ENCODE measurements at places on chromosomes 5 and 9.
A peak's percentile ranks its signal among the peaks of the same experiment; 100 is the strongest.

- peak; percentile 72 for DNase-seq
Observed at GRCh38 chr9:101458963-101459631, 23.5 kb upstream of the ALDOB start.

DNA sequence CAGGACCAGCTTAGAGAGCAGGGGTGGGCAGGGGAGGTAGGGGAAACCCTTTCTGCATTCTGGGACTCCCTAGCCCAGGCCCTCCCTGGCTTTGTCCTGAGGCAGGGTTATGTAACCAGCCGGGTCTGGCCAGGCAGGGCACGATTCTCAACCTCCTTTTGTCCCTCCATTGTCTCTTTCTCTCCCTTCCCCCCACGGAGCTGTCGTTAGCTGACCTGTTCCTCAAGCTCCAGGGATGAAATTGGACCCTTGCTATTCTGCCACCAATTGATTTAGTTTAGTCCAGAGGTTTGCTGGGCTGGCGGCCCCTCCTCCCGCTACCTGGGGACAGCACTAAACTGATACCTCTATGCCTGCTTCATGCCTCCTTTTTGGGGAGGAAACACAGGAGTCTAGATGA, 9.4 kb upstream of the NDST1 start:
- DNase-seq, result no peak

GRCh38 chr5:149831492-149831891, 101.4 kb downstream of the PPARGC1B start:
- DNase-seq, result peak; percentile 25

DNA sequence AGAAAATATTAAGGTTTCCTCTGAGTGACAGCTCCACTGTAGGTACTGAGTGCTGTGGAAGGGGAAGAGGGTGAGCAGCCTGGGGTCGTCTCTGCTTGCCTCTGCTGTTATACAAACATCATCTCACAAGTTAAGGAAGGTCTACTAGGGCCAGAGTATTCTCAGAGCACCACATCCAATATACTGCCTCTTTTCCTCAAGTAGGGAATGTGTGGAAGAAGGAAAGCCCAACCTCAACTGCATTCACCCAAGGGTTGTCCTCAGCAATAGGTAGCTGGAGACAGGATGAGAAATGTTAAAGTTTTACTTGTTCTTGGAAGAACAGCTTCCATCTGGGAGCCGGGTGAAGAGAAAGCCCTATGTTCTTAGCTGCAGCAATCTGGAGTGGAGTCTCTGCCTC, 1062.3 kb upstream of the CDH10 start:
- DNase-seq, result no peak

GRCh38 chr5:76545184-76545583, 78.0 kb downstream of the F2RL2 start:
- DNase-seq, result no peak

DNA sequence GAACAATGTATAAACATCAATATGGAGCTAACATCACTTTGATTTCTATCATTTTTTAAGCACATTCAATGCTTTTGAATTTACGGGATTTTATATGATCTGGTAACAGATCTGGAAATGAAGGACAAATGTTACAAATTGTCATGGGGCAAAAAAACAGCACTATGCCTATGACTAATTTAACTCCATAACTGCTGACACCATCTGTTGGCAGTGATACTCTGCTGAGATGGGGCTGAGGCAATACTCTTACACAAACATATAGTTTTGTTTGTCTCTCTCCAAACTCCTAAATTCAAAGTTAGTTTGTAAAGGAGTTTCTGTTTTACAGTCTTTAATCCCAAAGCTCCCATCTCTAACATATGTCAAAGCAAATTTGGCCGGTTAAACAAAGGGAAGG, 132.5 kb upstream of the FER start:
- no peak for DNase-seq

DNA sequence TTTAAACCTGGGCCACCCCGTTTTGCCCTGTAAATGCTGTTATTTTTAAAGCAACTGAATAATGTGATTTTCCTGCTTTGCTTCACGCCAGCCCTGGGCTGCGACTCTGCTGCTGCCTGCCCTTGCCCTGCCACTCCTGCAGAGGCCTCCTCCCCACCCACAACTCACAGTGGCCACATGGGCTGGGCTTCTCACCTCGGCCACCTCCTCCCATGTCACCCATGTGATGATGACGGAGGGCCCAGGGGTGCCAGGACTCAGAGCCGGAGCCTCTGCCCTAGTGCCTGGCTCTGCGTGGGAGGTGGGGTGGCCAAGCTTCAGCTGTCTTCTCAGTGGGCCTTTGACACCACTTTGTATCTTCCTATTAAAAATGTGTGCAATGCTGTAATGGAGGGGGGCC, 48.1 kb upstream of the NKD2 start:
- DNase-seq, result peak; percentile 46

DNA sequence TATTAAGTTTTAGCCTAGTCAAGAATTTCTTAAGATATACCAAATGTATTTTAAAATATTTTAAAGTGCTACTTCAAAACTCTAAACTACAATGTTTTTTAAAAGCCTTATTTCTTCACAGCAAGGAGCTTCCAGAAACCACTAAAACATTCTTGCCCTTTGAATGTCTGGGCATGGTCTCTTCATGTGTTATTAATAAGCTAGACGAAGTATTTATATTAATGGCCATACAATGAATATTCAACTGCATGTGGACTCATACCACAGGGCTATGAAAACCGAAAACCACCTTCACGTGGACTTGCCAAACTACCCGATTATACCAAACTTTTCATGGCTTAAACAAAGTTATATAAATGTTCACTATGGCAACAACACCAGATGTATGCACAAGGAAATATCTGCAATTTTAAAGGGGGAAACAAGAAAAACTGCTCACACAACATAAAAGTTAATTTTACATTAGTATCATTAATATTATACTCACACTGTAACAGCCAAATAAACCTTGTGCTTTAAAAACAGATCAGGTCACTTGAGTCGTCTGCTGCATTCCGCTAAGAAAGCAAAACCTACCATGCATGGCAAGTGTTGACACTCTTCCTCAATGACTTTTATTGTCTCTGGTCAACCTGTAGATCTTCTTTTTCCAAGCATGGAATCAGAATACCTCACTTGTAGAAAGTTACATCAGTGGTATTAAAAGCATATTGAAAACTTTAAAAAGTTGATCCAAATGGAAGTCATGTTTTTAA, 246.3 kb downstream of the BNC2 start:
- no peak for DNase-seq

DNA sequence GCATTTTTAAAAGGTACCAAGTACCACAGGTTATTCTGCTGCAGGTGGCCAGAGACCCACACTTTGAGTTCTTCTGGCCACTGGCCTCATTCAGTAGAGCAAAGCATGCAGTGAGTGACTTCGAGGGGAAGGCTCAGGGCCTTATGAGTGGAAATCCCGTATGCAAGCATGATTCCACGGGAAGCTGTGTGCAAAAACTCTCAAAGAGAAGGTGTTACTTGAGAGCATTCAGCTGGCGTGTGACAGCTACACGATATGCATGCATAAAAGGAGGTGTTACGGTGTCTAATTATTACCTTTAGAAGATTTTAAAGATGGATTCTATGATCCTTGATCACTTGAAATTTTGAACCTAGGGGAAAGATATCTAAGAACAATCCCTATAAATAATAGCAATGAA, 160.3 kb downstream of the ENC1 start:
- no peak for DNase-seq

DNA sequence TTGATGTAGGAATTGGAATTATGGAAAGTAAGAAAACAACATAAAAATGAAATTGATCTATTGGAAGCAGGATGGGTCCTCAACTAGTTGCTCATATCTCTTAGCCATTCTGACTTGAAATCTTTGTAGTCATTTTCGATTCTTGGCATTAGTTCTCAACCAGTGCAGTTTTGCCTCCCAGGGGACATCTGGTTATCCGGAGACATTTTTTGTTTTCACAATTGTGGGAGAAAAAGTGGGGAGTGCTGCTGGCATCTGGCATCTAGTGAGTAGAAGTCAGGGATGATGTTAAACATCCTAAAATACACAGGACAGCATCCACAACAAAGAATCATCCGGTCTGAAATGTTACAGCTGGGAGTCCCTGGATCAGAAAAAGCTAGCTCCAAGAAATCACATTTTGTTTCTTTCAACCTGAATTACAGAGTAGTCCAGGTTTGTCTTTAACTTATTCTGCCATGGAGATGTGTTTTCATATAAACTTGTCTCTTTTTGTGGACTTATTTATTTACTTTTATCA, 74.9 kb downstream of the FBXL7 start:
- DNase-seq, result no peak

- peak; percentile 45 for DNase-seq
Observed at GRCh38 chr9:38039090-38039906, 29.7 kb downstream of the SHB start.

DNA sequence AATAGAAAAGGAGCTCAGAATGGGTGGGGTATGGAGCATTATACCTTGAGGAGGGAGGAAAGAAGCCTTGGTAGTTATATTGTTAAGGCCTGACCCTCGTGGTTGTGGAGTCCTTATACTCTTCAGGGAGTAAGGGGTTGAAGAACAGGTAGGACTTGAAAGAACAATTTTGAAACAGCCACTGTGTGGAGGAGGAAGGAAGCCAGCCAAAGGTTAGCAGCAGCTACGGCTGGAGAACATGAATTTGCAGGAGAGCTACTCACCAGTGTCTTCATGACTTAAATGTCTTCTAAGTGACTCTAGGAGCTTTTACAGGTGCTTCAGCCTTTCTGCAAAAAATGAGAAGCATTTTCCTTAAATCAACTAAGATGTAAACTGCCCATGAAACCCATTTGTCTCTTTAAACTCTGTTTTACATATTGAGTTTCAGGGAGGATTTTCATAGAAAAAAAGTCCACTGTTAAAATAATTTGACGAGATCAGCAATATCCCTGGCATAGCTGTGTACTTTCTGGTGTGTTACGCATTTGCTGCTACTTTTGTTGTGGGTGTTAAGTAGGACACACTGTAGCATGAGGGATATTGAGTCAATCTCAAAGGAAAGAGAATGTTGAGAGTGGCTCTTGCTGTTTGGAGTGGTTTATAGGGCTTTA, 110.6 kb upstream of the ELL2 start:
- DNase-seq, result peak; percentile 14

GRCh38 chr5:112492291-112492690, 73.2 kb upstream of the EPB41L4A start:
- DNase-seq, result peak; percentile 68

DNA sequence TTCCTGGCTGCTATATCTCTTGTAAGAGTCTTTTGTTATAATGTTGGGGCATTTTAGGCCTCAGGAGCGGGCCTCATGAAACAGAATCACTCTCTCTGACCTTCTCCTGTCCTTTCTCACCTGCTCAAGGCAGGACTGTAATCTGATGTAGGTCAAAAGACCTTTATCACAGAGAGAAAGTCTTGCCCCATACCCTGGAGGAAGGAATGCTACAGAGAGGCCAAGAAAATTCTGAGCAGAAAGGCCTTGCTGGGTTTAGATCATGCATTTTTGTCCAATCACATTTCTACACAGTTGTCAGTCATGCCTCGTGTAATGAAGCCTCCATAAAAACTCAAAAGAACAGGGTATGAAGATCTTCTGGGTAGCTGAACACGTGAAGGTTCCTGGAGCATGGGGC, 45.2 kb upstream of the TBC1D2 start:
- DNase-seq, result no peak

DNA sequence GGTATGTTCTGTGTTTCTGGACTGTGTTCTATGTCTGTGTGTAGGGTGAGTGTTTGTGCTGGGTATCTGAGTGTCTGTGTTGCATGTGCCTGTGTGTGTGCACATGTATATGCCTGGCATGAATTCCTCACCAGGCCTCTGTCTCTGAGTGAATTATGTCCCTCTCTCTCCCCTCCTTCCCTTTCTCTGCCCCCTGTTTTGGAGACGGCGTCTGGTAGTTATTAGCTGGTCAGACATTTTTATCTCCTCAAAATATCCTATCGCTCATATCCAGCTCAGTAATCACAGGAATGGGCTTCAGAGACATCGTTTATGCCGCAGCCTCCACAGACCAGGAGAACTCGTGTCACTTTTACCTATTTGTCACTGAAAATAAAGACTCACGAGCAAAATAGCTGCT, 483.2 kb upstream of the BRINP1 start:
- DNase-seq, result no peak

DNA sequence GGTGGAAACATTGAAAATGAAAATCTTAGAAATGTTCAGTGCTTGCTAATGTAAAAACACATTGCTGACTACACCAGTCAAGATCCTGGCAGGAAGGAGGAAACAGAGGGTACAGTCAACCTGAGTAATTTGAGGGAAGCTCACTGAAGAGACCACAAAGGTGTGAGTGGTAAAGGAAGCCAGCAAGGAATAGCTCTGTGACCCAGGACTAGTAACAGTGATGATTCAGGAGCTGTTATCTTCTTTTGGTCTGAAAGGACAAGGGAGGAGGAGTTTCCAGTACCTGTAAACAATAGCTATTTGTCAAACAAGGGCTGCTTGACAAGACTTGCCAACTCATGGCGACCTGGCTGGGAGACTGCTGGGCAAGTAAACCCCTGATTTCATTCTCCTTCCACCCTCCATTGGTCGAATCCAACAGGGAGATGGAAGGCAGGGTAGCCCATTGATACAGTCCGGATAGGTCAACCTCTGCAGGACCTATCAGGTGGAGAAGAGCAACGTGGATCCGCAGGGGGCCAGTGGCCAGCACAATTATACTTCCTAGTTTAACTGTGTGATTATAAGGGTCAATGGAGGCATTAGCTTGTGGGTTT, 68.1 kb downstream of the MAMDC2 start:
- DNase-seq, result no peak

GRCh38 chr5:91022518-91022917, 360.6 kb downstream of the ARRDC3 start:
- no peak for DNase-seq

DNA sequence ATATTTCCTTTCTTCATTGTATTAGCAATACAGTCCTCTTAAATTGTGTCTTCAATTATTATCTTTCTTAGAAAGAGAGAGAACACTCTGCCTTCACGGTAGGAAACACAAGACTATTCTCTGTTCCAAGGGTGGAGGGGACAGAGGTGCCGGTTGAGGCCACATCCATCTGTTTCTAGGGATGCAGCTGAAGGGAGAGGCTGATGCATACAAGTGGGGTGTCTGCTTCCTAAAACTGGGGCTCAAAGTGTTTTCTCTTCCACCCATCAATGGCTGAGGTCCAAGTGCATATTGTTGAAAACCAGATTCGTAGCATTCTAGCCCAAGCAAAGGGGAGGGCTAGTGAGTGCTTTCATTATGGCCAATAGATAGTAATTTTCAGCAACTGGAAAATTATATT, 9.5 kb downstream of the IRX2 start:
- no peak for DNase-seq

- DNase-seq, result peak; percentile 12
Observed at GRCh38 chr9:12699529-12699928, 6.3 kb downstream of the TYRP1 start.
